HepG2 (cell line): ENCODE measurements at places on chromosomes 5 and 9. TPM values are rescaled to one million over a fixed set of nuclear protein-coding genes. Genes with fewer than 3 reads are reported as not detected.

GRCh38 chr9:84940294-84940693 is 270.8 kb downstream of the NTRK2 start:
- no peak for DNase-seq

GRCh38 chr5:152056931-152057330 is 132.3 kb upstream of the GLRA1 start:
- peak; percentile 43 for DNase-seq

GRCh38 chr9:74951107-74951720 is 1.5 kb downstream of the C9orf40 start:
- DNase-seq, result no peak

GRCh38 chr9:128558431-128559310 is 6.3 kb downstream of the SPTAN1 start:
- peak; percentile 53 for DNase-seq

DNA sequence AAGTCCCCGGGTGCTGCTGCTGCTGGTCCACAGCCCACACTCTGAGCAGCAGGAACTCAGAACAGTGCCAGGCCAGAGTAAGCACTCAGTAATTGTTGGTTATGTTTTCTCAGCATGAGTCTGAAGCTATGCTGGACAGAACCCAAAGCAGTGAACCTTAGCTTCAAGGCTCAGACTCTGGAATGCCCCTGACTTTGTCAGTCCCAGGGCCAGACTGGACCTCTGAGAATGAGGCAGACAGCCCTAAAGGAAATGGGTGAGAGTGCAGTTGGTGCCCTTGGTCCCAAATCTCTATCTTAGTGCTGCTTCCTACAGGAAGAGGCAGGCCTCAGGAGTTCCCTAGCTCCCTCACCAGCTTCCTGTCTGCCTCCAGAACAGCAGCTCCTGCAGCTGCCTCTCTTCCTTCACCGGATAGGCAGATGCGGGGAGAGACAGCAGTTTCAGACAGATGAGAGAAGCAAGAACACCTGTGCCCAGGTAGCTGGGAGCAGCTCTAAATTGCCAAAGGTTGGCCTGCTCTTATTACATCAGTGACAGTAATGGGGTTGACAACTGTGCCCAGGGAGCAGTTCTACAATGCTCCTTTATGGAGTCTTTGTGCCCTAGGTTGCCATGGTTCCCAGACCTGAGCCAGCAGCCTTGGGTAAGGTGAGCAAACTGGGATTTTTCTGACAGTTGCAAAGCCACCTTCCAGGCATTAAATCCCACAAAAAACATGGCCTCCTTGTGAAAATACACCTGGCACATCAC is 82.2 kb upstream of the CXCL14 start:
- DNase-seq, result no peak

The SIT1 gene
- 0.09 and 0.24 TPM in 2 replicates for total RNA-seq

GRCh38 chr9:120464176-120464886 is 115.6 kb downstream of the CDK5RAP2 start:
- DNase-seq, result no peak

The LCN9 gene
- total RNA-seq, result not detected in 2 replicates

- peak; percentile 86 for DNase-seq
These were observed 19.5 kb upstream of the GOLPH3 start for GRCh38 chr5:32193591-32193990.

- DNase-seq, result no peak
These were observed 704.3 kb upstream of the ZNF608 start for GRCh38 chr5:125450771-125451170.

The C5orf63 gene
- 8.8 and 9.1 TPM in 2 replicates for total RNA-seq

- DNase-seq, result no peak
These were observed 760.9 kb upstream of the WWC1 start for GRCh38 chr5:167530548-167530947.

GRCh38 chr9:130209422-130209821 is 37.2 kb downstream of the NCS1 start:
- no peak for DNase-seq

- no peak for DNase-seq
These were observed 15.4 kb upstream of the C5orf47 start for GRCh38 chr5:173973616-173973969.

GRCh38 chr5:137758715-137759306 is 4.6 kb upstream of the HNRNPA0 start:
- peak; percentile 32 for DNase-seq

The LMX1B gene
- total RNA-seq, result not detected in 2 replicates

GRCh38 chr5:148864113-148864841 is 37.9 kb downstream of the ADRB2 start:
- no peak for DNase-seq

DNA sequence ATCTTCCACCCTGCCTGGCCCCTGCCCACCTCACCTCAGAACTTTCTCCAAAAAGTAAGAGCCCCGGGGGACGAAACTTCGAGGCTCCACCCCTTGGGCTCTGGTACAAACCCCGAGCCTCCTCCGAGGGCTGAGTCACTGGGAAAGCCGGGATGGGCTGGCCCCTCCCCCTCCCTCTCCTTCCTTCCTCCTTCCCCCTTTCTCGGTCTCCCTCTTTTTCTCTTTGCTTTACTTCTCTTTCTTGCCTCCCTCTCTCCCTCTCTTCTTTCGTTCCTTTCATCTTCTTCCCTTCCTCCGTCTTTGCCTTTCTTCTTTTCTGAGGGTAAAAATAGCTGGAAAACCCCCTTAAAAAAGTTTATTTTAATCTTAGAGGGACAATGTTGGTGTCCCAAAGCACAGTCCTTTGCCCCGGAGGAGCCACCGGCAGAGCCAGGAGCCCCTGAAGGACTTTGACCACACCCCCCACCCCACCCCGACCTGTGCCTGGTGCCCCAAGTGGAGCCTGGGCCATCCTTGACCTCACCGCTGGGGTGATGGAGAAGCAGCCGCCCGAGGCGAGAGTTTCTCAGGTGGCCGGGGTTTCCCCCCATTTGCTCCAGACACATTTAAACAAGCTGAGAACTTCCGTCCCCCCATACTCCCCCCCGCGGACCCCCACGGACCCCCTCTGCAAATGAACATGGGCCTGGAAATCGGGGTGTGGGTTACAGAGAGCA is 5.7 kb upstream of the NOTCH1 start:
- no peak for DNase-seq

- DNase-seq, result no peak
These were observed 91.1 kb downstream of the BARX1 start for GRCh38 chr9:93864032-93864431.

DNA sequence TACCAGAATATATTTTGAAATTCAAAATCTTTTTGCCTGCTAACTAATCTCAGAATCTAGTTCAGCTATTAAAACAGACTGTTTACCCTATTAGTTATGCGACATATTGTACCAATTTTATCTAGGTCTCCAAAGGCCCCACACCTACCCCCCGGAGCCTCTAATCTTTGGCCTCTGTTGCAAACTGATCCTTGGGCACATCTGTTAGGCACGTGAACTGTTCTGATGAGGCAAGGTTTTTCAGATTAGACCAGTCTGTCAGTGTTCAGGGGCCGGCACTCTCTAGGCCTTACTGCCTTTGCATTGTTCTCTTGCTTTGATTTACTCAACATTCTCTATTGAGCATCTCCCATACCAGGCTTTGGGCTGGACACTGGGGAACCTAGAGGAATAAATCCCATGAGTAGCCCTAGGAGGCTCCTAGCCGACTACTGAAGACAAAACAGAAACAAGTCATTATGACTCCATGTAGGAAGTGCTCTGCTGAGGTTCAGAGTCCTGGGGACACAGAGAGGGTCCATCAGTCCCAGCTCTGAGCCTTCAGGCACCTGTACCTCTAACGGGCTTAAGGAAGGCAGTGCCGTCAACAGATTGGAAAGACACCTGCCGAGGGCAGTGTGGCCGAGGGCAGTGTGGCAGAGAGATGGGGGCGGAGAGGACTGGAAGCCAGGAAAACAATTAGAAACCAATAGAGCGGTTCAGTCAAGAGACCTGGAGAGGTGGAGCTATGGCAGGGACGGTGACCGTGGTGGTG is 245.1 kb downstream of the AOPEP start:
- DNase-seq, result peak; percentile 82

The REEP2 gene
- total RNA-seq, result 3.8 and 5.3 TPM in 2 replicates

DNA sequence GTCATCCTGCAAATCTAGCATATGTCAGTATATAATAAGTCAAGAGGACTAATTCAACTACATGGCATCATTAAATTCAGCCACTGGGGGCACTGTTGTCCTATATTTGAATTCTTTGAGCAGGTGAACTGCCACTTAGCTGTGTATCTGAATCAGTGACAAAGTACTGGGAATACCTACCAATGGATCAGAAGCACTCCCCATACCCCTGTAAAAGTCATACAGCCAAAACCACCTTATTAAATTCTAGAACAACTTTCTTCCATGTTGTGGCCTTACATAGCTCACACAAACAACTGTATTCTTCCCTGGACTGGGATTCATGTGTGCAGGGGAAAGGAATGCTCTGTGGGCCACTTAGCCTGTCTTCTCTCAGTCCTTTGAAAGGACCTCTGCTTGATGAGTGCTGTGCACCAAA is 57.4 kb upstream of the PLPP6 start:
- DNase-seq, result peak; percentile 75

GRCh38 chr9:20178197-20178596 is 389.4 kb upstream of the SLC24A2 start:
- DNase-seq, result no peak

DNA sequence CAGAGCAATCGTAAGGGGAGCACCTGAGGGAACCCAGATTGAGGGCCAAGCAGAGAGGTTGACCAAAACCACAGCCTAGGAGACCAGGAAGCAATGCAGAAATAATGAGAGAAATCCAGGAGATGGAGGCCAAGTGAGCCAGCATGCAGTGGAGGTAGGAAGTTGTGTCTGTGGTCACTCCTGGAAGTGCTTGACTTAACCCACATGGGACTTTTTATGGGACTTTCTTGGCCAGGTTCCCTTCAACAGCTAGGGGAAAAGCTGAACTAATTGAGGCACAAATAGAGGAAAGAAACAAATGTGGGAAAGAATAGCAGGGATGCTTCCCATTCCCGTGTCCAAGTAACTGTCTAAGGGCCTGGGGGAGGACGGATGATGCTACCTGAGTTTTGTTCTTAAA is 293.2 kb upstream of the CLINT1 start:
- no peak for DNase-seq

The TAF1L gene
- not detected in 2 replicates for total RNA-seq

DNA sequence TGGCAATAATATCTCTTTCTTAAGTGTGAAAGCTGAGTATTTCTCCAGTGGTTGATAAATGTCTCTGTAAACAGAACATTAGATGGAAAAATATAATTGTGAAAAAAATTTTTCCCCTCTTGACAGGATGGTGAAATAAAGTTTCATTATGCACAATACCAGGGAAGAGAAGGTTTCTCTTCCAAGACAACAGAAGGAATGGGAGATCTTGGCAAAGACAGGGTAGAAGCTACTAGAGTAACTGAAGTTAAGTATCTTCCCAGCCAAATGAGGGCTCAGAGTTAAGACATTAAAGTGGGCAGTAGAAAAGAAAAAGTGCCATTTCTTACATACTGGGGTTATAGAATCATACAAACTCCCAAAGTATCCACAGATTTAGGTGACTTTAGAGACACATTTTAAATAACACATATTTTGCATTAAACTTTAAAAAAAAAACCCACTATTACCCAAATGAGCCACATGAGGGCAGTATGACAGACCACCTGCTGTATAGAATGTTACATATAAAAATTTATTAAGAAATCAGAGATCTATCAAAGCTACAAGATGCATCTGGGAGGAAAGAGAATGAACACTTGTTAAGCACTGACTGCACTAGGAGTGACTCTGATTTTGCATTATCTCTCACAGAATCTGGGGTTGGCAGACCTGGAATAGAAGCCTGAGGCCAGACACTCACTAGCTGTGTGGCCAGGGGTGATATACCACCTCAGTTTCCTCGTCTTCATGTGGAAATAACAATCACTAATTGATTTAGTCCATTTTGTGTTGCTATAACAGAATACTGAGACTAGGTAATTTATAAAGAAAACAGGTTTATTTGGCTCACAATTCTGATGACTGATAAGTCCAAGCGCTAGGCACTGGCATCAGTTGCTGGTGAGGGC is 98.5 kb downstream of the ARSB start:
- DNase-seq, result no peak

The PPP3R2 gene
- not detected in 2 replicates for total RNA-seq

GRCh38 chr5:68521776-68522175 is 306.2 kb downstream of the PIK3R1 start:
- no peak for DNase-seq

The TTC16 gene
- not detected in 2 replicates for total RNA-seq

DNA sequence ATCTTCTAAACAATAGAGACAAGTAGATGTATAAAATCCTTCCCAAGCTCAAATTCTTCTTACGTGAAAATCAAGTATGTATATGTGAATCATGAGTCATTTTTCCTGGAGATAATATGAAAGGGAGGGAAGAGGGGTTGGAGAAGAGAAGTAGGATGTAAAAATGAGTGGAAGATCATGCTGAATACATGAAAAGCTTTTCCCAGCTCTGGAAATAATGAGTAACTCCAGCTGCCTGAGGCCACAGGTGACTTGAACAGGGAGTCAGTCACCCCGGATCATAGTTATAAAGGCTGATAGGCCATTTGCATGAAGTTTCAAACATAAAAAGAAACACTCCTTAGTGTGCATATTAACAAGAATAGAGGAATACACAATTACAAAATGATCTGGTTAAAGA is 486.7 kb downstream of the EFNA5 start:
- DNase-seq, result no peak

DNA sequence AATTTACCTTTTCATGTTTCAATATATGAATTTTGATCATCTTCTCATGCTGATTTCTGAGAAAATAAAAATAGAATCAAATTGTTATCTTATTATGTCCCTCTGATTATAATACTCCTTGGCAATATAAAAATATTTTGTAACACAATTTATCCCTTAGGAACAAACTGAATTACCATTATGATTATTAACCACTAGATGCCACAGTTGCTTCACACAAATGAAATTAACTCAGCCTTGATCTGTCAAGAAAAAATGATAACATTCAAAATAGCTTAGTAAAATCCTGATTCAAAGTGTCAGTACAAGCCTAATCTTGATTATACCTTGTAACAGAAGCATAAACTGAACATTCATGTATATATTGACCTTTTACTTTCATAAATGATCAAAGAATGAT is 4.8 kb upstream of the CHSY3 start:
- DNase-seq, result no peak

The C9 gene
- not detected in 2 replicates for total RNA-seq
